ENCODE measurements at places on chromosomes 4 and X. TPM values are rescaled to one million over a fixed set of nuclear protein-coding genes. Genes with fewer than 3 reads are reported as not detected.

The FAM53A gene
- 2.6 TPM for total RNA-seq

The AFP gene
- not detected for total RNA-seq

DNA sequence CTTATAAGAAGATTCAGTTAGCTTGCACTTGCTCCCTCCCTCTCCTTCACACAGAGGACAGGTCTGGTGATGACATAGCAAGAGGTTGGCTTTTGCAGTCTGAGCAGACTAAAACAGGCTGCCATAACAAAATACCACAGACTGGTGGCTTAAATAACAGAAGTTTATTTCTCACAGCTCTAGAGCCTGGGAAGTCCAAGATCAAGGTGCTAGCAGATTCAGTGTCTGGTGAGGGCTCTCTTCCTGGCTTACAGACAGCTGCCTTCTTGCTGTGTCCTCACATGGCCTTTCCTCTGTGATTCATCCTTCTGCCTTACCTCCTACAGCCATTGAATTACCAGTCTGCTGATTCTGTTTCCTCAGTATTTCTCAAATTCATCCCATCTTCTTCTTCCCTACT, 13.1 kb downstream of the RP2 start:
- ATAC-seq: no peak

DNA sequence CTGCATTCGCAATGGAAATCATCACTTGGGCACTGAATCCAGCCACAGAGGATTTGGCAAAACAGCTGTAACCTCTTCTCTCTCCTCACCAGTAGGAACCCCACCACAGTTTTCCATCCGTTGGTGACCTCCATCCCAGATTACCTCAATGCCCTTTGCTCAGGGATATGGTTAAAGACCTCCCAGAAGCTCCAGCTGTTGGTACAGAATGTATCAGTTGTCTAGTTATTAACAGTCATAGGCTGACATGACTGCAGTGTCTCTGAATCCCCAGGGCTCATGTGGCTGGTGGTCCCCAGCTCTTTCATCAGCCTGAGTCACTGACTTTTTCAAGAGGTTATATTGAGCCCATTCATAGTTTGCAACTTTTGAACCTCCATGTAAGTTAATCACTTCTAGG, 189.8 kb upstream of the HHIP start:
- ATAC-seq: no peak

DNA sequence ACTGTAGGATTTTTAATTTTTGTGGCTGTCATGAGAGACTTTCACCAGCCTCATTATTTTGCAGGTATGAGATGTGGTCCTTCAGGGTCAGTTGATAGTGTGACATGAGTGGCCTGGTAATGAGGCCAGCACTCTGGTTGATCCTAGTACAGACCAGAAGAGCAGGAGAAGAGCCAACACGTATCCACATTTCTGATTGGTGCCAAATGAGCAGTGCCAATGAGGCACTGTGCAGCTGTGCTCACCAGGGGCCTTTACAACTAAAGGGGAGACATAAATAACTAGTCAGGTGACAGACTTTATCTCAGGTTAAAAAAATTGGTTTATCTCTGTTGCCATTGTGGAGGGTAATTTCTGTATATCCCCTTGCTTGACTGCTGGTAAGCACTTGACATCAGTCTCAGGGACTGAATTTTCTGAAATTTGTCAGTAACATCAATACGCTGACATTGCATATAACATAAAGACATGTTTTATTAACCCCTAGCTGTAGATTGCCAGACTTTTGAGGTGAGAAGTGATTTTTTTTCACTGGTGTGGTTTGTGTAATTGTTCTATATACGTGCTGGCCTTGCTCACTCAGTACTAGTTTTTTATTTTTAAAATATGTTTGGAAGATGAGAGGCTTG, 101.2 kb downstream of the AFF1 start:
- ATAC-seq: no peak

DNA sequence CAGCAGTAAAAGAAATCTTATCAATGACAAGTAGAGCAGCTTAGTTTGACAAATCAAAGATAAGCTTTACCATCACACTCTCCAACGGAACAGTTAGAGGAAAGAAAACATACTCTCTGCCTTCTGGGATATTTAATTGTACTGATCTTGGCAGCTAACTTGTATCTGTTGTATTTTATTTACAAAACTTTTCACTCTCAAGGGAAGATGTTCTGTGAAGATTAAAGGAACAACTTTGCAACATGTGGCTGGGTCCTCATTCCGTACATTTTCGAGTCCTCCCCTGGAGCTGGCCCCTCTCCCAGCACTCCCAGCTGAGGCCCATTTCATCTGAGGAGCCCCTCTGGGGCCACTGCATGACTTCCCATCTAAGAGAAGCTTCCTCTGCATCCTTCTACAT, 74.4 kb downstream of the RPS3A start:
- ATAC-seq: no peak
